ENCODE measurements at places on chromosomes 7 and 10.
A peak's percentile ranks its signal among the peaks of the same experiment; 100 is the strongest.

DNA sequence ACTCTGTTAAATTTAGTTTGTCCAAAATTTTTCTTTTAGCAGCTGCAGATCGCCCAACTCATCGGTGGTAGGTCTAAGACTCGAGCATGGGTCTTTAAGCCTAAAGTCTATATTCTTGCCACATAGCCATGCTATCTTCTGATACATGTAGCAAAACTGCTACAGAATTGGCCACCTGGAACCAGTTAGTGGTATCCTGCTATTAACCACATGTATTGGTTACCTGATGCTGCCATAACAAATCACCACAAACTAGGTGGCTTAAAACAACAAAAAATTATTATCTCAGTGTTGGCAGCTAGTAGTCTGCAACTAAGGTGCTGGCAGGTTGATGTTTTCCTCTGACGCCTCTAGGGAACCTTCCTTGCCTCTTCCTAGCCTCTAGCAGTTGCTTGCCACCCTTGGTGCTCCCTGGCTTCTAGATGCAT is 96.7 kb upstream of the PIK3CG start:
- no peak for DNase-seq

DNA sequence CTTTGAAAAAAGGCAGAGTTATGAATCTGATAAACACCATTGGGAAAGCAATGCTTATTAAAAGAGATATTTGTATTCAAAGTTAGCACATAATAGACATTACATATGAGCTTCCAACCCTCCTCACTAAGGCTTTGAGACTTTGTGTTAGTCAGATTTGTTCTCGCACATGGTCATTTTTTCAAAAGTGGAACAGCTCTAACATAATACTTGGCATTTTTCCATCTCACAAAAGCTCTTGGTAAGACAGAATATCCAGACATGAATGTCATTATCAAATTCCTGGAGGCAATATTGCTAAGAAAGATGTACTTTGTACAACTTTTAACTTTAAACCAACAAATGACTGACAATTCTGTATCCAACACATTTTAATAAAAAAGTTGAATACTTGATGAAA is 292.4 kb upstream of the SMIM30 start:
- no peak for DNase-seq

DNA sequence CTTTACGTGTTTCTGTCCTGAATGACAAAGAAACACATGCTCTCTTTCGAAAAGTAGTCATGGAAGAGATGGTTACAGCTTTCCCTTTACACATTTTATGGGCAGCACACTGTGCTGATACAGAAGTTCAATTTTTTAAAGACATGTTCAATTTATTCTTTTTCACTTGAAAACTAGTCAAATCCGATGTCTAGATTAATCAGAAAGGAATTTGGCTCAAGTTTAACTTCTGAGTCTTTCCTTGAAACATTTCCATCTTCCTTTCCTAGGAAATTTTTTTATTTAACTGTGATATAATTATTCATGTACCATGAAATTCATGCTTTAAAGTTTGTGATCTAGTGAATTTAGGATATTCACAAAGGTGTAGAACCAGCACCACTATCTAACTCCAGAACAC is 360.1 kb downstream of the TNS3 start:
- no peak for DNase-seq

- no peak for DNase-seq
Observed at GRCh38 chr10:70500812-70501301, 22.3 kb downstream of the PALD1 start.

GRCh38 chr7:26616235-26616634 is 248.2 kb downstream of the SKAP2 start:
- peak; percentile 29 for DNase-seq

- DNase-seq, result no peak
Observed at GRCh38 chr7:16430133-16430532, 8.8 kb upstream of the CRPPA start.

DNA sequence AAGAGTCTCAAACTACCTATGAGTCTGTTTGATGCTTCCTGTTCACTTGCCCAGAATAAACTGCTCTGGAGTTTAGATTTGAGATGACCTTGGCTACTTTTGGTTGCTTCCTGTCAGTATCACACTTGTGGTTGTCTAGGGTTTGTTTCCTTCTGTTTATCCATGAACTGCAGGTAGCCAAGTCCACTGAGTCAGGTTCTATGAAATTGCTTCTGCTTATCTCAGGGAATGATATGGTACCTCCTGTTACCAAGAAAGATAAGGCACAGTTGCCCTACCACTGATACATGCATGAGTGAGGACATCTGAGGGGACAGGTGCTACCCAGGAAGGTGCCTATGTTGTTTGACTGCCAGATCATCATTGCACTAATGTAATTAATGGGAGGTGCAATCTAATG is 15.8 kb upstream of the EEPD1 start:
- DNase-seq, result no peak

- DNase-seq, result no peak
Observed at GRCh38 chr10:24721229-24722106, 2.2 kb downstream of the ARHGAP21 start.

DNA sequence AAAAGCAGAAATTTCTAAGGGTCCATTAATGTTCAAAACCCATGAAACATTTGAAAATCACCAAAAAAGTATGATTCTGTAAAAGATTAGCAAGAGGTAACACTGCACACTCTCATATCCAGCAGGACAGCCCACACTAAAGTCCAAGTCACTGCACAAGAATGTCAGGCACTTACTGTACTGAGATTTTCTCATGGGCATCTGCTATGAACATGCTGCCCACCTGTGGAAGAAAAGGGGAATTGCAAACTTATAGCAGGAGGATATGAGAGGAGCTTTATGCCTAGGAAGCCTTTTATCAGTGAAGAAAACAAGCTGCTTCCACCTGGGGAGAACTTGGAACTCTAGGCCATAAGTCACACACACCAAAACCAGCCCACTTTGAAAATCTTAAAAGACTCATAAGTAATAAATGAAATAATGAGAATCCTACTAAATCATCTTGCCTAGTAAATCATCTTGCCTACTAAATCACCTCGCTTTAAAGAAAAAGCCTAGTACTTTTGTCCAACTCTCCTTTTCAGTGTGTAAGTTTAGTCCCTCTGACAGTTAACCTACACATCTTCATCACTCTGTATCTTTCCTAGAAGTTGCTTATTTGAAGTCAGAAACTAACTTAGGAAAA is 46.1 kb downstream of the ARMH3 start:
- DNase-seq, result peak; percentile 56

- no peak for DNase-seq
Observed at GRCh38 chr7:32051128-32051527, 19.1 kb downstream of the PDE1C start.

GRCh38 chr7:116407165-116407564 is 92.4 kb upstream of the CAV2 start:
- no peak for DNase-seq

DNA sequence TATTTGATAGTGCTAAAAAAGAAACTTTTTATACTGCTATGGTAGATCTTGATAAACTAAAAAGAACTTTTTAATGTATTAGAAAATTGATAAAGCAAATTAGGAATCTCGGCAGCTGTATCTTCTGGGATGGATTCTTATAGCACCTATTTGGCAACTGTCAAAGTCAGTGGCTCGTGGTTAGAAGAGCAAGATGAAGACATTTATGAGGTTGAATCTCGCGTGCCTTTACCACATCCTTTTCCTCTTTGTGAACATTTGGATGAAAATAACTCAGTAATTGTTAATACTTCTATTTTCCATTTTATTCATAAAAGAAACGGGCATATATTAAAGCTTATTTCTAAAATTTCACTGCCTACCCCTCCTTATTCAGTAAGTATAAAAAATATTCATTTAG is 76.2 kb downstream of the CYP51A1 start:
- DNase-seq, result no peak

DNA sequence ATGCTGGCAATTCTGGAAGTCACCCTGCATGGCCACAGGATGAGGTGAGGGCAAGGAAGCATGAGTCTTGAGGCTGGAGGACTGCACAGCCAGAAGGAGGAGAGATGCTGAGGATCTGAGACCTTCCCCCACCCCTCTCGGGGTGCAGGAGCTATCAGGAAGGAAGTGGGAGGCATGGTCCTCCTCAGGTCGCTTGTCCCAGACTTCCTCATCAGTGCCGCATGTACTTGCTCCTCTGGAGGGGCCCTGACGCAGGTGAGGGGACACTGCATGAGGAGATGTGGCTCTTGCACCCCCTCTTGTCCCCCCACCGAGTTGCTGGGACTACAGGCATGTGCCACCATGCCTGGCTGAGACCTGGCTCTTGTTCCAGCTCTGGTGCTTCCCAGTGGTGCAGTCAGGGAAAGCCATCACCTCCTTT is 5.7 kb upstream of the ZMIZ1 start:
- no peak for DNase-seq

GRCh38 chr10:102596506-102596971 is 47.7 kb upstream of the TRIM8 start:
- DNase-seq, result no peak

GRCh38 chr7:100013328-100013676 is 2.1 kb upstream of the ZKSCAN1 start:
- no peak for DNase-seq

DNA sequence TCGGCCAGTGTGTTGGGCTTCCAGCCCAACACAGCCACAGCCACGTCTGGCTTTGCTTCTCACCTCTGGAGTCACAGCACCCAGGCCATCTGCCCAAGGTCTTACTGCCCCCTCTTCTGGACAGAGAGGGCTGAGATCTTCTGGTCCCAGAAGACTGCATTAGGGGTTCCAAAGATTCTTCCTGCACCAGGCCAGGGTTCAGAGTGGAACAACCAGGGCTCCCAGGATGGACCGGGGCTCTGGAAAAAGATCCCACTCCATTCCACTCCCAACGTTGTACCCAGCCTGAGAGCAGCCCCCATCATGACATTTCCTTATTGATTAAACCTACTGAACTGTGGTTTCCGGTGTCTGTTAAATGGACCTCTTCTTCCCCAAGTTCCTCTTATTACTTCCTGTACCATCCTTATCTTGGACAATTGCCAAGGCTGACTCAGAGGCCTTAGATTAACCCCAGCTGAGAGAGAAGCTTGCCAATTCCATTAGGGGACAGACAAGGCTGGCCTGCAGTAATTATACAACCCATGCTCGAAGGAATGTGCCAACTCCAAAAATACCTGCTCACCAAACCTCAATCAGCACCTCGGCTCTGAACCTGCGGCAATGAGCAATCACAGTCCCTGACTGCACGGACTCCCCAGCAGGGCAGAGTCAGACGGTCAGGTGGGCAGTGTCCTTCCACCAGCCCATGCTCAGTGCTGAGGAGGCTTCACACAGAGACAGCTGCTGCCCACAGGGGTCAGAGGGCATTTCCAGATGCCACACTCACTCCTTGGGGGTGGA is 47.9 kb upstream of the NPFFR1 start:
- DNase-seq, result peak; percentile 77

DNA sequence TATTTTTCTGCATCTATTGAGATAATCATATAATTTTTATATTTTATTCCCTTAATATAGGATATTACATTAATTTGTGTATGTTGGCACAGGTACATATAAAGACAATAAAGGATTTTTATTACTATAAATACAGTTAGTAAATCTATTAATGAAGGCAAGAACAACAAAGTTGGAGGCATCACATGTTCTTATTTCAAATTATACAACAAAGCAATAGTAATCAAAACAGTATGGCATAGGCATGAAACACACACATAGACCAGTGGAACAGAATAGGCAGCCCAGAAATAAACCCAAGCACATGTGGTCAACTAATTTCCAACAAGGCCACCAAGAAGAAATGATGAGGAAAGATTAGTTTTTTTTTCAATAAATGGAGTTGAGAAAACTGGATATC is 11.2 kb downstream of the TFPI2 start:
- no peak for DNase-seq

- no peak for DNase-seq
Observed at GRCh38 chr7:683526-684205, 42.8 kb upstream of the DNAAF5 start.

DNA sequence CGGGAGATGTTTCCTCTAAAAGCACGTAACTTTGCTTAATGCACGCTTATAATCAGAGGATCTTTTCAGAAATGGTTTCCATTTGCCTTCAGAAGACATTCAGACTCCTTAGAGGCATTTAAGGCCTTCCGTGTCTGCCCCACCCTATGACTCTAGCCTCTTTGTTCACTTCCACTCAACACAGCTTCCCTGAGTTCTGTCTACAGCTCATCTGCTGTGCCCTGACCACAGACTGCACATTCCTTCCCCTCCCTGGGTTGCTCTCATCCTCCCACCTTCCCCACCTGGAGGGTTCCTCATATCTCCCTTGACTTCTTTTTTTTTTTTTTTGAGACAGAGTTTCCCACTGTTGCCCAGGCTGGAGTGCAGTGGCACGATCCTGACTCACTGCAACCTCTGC is 16.6 kb downstream of the FBH1 start:
- DNase-seq, result no peak

DNA sequence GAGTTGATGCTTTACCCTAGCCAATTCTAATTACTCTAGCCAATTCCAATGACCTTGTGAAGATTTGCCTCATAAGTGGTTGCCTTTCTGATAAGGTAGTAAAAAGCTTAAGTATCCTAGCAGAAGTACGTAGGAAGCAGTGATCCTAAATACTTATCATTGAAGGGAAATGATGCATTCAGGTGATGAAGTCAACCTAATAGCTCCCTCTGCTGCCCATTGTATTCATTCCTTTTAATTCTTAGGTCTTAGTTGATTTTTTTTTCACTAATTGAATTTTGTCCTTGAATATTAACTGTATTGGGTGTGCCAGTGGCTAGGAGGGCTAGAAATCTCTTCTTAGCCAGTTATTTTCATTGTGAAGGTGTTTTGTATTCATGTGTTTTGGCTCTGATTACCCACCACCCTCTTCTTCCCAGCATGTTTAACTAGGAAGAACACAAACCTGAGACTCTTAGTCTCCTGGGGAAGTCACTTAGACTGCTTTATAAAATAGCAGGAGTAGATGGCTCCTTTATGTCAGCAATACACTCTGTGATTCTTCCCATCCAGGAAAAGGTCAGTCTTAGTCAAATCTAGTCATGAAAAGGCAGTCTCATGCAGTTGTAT is 46.3 kb downstream of the PLEKHA8 start:
- no peak for DNase-seq

DNA sequence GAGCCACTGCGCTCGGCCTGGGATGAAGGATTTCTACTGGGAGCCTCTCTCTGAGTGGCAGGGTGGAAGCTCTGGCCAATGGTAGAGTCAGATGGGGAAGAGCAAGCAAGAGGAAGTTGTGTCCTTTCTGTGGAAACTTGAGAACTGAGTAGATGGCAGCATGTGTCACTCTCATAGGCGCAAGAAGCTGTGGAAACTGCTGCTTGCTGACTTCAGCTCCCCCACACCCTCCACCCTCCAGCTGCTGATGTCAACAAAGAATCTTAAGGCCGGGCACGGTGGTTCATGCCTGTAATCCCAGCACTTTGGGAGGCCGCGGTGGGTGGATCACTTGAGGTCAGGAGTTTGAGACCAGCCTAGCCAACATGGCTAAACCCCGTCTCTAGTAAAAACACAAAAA is 39.8 kb upstream of the SRGN start:
- DNase-seq, result no peak

Data from ureter (tissue), 1 donor.